ENCODE measurements at places on chromosomes 12 and 14.

- DNase-seq: no peak
Measured at GRCh38 chr12:122420471-122421162, 1.9 kb downstream of the CLIP1 start.

DNA sequence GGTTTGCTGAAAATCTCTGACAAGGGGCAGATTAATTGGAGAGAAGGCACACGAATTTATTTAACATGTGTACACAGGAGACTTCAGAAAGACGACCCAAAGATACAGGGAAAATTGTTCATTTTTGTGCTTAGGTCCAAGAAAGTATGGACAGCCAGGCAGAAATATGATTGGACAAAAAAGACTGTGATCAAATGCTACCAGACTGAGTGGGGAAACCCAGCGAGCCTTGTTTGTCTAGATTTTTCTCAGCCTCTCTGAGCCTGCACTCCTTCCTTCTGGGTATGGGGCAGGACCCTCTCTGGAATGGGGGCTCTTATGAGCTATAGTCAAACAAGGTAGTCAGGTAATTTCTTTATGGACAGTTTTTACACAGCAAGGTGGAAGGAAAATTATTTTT is 10.4 kb upstream of the CIPC start:
- DNase-seq: no peak

- no peak for DNase-seq
Measured at GRCh38 chr12:34604631-34605509, 582.6 kb downstream of the ALG10 start.

DNA sequence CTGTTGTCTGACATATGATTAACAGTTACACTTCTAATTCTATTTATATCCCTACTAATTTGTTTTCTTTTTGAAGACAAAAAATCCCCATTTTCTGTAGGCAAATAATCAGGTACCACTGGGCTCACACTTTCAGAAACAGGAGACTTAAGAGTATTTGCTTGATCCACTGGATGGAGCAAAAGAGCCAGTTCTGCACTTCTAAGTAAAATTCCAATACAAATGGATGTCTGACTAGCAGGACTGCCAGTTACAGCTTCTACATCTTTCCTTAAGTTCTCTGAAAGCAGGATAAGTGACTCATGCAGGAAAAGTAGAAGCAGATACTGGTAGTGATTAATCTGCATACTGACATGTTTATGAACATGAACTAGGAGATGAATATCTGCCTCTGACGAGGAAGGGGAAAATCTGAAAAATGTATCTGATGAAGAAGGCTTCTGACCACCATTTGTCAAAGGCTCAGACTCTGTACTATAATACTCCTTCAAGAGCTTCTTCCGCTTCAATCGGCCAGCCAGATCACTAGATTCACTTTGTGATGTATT is 73.8 kb upstream of the ANKS1B start:
- no peak for DNase-seq

GRCh38 chr12:531951-532585 is 72.3 kb downstream of the B4GALNT3 start:
- DNase-seq: no peak

DNA sequence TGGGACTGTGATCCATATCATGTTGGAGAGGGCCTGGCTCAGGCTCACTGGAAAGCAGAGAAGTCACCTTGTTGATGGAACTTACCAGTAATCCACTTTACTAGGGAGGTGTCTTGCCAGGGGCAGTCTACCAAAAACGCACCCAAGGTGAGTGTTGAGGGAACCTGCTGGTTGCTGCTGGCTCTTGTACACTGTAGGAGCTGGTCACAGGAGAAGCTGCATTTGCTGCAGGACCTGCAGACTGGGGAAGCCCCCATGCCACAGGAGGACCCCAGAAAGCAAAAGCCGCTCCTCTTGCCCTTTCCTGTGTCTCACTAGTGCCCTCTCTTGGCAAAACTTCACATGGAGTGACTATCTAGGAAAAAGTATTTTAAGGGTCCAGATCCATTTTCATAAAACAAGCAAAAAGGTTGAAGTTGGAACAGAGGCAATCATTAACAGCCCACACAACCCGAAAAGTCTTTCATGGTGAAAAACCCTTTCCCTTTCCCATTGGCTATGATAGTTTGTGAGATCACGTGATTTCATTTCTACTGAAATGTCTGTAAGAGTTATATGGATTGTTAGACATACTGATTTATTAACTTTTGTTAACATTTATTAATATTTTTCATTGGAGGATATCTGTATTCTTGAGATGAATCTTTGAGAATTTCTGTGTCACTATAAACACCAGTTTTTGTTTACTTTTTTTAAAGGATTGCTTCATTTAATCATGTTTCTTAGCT is 59.2 kb downstream of the RASSF8 start:
- no peak for DNase-seq

DNA sequence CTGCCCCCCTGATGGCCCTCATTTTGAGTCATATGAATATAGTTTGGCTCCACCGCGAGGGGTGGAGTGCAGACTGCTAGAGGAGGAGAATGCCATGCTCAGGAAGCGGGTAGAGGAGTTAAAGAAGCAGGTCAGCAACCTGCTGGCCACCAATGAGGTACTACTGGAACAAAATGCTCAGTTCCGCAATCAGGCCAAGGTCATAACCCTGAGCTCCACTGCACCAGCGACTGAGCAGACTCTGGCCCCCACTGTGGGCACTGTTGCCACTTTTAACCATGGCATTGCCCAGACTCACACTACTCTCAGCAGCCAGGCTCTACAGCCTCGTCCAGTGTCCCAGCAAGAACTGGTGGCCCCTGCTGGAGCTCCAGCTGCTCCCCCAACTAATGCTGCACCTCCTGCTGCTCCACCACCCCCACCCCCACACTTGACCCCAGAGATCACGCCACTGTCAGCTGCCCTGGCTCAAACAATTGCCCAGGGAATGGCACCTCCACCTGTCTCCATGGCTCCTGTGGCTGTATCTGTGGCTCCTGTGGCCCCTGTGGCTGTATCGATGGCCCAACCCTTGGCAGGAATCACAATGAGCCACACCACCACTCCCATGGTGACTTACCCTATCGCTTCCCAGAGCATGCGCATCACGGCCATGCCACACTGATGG is 3.3 kb downstream of the ZC3H10 start:
- no peak for DNase-seq

DNA sequence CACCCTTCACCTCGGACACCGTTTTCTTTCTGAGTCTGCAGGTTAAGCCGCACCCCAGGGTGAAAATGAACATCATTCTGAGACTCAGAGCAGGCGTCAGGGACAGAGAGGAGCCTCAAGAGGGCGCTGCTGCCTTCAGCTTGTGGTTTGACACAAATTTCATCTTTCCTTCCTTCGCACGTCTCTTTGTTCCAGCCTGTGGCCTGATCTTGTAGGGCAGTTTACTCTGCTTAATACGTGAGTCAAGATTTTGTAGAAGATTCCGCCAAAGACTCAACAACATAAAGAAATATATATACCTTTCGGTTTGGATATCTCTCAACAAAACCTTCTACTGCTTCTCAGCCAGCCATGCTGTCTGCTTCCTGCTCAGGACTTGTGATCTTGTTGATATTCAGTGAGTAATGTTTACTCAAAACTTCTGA is 329.3 kb upstream of the OR4E1 start:
- DNase-seq: no peak

DNA sequence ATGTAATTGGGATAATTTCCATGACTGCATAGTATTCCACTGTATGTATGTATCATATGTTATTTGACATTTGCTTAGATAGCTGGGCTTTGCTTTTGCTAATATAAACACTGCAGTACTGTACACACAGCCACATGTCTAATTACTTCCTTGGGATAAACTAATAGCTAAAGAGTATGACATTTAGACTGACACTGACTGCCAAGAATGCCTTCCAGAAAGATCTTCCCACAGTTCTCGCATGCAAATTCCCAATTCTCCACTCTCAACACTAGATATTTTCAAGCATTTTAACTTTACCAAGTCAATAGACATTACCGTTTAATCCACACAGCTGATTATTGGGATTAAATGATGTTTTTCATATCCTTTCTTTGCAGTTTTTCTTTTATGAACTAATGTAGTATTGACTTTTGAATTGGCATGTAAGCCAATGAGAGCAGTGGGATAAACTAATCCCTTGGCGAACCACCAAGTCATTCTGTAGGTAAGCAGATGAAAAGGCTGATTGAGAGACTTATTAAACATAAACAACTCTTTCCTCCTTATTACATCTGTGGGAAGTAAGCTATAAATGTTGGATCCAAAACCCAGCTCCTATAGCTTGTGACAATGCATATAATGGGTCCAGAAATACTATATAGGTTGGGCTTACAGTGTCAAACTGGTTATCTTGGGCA is 55.5 kb downstream of the STON2 start:
- DNase-seq: no peak

GRCh38 chr12:66916189-66916588 is 237.3 kb upstream of the GRIP1 start:
- DNase-seq: no peak

DNA sequence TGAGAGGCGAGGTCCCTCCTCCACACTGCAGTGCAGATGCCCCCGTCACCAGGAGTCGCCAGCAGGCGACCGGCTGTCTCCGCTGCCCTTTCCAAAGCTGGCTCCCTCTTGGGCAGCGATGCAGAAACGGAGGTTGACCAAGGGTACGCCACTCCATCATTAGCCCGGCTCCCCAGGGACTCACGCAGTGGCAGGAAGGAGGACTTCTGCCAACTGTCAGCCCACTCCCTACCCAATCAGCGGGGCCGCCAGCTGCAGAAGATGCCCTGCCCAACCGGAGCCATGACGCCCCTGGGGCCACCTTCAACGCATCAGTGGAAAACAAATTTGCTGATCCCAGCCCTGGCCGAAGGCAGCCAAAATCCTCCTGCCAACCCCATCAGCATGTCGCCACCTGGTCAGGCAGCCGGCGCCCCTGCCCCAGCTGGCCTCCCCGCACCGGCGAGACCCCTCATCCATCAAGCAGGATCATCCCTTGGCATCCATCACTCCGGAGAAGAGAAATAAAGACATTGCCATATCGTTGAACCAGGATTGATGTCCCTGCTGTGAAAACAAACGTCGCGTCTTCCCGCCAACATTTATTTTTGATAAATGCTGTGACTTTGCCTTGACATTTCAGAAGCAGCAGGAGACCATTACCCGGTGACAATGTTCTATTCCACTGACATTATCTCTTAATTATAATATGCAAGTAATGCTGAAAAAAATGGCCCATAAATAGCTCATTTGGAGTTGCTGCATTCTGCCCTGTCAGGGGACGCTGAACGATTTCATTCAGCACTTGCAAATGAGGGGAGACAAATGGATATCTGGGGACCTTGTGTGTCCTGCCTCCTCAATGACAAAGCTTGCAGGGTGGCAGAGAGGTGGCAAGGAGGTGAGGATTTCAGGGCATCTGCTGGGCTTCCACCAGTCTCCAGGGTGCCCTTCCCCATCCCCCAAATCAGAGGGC is 105.1 kb downstream of the SCARB1 start:
- peak; percentile 67 for DNase-seq

GRCh38 chr12:64585104-64585503 is 25.2 kb upstream of the RASSF3 start:
- no peak for DNase-seq

- no peak for DNase-seq
Measured at GRCh38 chr12:57795354-57795753, 12.8 kb downstream of the TSFM start.

DNA sequence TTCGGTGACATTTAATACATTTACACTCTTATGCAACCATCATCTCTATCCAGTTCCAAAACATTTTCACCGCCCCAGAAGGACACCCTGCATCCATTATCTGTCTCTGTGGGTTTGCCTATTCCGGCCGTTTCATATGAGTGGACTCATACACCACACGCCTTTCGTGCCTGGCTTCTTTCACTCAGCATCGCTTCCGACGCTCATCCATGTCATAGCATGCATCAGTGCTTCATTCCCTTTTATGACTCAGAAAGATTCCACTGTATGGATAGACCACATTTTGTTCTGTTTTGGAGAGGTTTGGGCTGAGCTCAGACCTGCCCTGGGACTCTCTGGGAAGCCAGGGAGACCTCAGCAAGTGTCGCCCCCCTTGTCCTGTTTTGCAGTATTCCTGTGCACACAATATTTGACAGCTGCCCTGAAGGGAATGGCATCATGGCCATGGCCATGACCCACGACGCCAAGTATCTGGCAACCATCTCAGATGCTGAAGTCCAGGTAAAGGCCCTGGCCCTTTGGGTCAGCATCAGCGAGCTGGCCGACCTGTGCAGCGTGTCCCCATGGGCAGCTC is 23.8 kb downstream of the CFAP251 start:
- no peak for DNase-seq

DNA sequence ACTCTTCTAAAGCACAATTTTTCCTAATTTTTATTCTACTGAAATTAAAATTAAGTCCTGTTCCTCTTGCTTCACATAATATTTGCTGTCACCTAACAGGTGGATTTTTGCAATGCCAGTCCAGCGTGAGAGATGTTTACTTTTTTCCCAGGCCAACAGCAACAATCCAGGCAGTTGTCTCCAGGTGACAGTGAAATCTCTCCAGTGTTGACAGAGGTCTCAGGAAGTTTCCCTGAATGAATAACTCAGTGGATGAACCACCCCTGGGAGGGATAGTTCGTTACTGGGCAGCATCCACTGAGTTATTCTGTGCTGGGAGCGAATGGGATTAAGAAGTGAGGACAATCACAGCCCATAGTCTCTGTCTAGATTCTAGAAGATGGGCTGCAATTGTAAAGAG is 7.1 kb upstream of the NT5DC3 start:
- peak; percentile 47 for DNase-seq

GRCh38 chr12:61754214-61754613 is 506.0 kb upstream of the USP15 start:
- DNase-seq: no peak

- no peak for DNase-seq
Measured at GRCh38 chr12:32901553-32901952, 5.0 kb upstream of the PKP2 start.

GRCh38 chr14:87996291-87996592 is 3.3 kb upstream of the GALC start:
- DNase-seq: no peak

DNA sequence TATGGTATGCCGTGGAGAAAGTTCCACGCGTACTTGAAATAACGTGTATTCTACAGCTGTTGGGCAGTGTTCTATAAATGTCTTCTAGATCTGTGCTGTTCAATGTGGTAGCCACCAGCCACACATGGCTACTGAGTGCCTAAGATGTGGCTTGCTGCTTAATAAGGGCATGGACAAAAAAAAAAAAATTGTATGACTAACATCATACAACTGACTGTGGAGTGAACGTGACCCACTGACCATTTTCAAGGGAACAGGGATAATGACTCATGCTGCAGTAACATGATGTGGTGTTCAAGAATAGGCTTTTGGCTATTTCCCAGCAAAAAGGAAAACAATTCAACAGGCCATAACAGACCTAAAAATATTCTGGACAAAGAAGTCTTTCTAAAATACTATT is 13.0 kb downstream of the ATG14 start:
- DNase-seq: no peak

- peak; percentile 37 for DNase-seq
Measured at GRCh38 chr14:77139540-77140358, 1.8 kb downstream of the ZDHHC22 start.

DNA sequence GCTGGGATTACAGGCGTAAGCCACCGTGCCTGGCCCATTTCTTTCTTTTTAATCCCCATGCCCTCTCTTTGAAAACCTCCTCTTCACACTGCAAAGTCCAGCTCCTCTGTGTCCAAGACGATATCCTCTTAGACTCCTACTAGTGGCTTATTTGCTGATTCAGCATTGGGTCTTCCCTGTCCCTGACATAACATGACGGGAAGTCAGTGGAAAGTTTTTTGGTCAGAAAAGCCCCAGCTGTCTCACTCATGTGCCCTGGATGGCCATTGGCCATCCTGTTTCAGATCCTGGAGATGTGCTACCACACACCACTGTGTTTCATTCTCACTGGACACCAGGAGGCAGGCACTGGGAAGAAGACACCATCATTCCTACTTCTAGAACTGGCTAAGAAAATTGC is 102.6 kb upstream of the MED13L start:
- no peak for DNase-seq

- DNase-seq: no peak
Measured at GRCh38 chr14:66231820-66232219, 254.4 kb upstream of the CCDC196 start.
